Stimulated activated CD8-positive, alpha-beta memory T cell treated with anti-CD3 and anti-CD28 coated beads, Interleukin-2, amount 100 ng/mL, for 48 hours (primary cell): ENCODE measurements at places on chromosomes 7 and 10.

DNA sequence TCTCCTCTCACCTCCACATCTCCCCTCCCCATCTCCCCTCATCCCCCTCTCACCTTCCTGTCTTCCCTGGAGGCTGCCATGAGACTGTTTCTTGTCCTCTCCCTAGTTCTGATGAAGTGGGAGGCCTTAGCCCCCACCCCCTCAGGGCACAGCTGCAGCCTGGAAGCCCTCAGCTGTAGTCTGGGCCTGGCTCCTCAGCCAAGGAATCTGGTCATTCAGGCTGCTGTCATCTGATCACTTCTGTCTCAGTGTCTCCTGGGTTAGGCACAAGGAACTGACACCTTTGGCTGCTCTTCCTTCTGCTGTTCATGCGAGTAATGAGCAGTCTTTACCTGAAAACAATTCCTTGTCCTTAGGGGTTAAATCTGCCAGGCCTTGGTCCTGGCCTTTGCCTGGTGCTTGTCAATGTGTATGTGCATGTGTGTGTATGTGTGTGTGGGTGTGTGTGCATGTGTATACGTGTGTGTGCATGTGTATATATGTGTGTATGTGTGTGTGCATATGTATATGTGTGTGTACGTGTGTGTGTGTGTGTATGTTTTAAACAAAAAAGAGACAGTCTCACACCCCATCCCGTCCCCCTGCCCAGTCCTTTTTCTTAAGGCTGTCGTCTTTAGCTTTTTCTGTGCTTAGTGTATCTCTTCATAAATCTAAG is 153.5 kb upstream of the TMEM72 start:
- DNase-seq = no peak

GRCh38 chr7:70833726-70834125 is 298.2 kb upstream of the GALNT17 start:
- no peak for DNase-seq

DNA sequence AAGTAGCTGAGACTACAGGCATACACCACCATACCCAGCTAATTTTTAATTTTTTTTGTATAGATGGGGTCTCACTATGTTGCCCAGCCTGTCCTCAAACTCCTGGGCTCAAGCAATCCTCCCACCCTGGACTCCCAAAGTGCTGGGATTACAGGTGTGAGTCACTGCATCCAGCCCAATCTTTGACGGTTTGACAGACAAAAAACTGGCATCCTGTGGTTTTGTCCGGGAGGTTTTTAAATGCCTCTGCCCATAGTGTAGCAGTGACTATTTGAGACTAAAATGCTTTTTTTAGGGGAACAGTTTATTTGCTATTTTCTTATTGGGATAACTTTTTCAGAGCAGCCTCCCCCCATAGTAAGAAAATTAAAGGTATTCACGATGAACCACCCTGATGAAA is 523.7 kb upstream of the GALNT17 start:
- DNase-seq = no peak

DNA sequence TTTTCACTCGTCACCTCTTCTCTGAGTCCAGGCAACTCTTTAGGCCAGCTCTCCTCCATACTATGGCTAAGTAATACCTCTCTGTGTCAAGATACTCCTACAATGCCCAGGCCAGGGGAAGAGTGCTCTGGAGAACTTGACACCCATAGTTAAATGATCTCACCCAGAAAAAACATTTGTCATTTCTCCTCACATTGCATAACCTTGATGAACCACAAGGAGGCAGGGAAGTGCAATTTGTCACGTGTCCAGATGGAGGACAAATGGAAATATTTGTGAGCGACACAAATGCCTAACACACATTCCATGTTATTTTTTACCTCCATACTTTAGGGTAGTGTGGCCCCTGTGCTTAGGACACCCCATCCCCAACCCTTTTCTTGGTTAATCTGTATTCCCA is 78.3 kb downstream of the HTR7 start:
- DNase-seq = no peak

DNA sequence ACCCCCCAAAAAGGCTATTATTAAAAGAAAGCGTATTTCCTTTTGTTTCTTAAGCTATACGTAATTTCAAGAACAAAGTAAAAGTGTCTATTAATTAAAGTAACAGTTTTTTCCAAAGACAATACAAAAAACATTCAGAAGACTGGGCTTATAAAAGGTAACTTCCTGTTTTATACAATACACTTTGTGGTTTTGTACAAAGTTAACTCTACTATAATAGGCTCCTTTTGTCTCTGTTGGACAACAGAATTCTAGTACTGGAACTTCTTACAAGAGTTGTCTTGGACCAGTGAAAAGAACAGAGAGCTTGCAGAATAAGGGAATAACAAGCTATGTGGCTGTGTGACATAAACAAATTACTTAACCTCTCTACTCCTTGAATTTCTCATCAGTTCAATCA is 21.5 kb downstream of the SFMBT2 start:
- no peak for DNase-seq

- DNase-seq = no peak
These were observed 76.2 kb upstream of the SLC25A13 start for GRCh38 chr7:96397936-96398598.

GRCh38 chr7:93178213-93178612 is 30.0 kb upstream of the SAMD9L start:
- DNase-seq = no peak

DNA sequence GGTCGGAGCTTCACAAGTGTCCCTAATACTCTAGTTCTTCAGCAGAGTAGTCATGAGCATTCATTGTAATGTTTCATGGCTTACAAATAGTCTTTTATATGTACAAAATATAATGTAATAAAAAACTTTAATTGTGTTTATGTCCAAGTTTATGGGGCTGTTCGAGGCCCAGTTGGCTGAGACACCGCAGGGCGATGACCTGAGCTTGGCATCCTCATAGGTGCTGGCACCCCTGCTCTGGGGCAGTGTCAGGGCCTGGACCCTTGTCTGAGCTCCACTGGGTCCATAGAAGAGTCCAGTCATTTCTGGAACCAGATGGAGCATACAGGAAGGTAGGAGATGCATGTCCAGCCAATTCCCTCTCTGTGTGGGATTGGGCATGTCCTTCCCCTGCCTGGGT is 12.9 kb upstream of the ZMIZ1 start:
- DNase-seq = no peak

DNA sequence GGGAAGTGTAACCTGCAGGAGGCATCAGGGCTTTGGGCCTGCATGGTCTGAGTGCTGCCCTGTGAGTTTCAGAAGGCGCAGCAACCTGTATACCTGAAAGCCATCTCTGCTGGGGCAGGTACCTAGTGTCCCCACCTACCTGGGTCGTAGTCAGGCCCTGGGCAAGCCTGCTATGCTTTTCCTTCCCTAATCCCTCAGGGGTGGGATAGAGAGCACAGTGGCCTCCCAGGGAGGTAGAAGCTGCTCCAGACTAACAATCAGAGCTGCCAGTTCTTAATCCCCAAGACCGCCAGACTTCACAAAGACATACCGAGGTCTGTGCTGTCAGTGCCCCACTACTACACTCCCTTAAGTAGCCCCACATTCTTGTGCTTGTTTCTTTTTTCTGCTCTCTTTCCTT is 52.0 kb downstream of the PTEN start:
- DNase-seq = no peak

- no peak for DNase-seq
These were observed 1.3 kb downstream of the CYTH3 start for GRCh38 chr7:6271060-6271658.

DNA sequence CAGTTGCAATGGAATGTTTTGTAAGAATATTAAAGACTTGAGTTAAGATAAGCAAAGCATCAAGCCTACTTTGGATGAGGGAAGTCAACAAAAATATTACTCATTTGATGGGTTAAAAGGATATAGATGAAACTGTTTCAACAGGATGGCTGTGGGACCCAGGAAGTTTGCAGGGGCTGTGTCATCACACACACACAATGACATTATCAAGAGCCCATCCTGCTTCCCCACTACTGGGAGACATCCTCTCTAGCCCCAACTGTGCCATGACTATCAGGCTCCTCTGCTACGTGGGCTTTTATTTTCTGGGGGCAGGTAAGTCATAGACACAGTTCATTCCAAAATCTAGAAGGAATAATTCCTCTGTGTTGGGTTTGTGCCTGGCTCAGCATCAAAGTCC is 78.8 kb upstream of the PRSS1 start:
- no peak for DNase-seq

DNA sequence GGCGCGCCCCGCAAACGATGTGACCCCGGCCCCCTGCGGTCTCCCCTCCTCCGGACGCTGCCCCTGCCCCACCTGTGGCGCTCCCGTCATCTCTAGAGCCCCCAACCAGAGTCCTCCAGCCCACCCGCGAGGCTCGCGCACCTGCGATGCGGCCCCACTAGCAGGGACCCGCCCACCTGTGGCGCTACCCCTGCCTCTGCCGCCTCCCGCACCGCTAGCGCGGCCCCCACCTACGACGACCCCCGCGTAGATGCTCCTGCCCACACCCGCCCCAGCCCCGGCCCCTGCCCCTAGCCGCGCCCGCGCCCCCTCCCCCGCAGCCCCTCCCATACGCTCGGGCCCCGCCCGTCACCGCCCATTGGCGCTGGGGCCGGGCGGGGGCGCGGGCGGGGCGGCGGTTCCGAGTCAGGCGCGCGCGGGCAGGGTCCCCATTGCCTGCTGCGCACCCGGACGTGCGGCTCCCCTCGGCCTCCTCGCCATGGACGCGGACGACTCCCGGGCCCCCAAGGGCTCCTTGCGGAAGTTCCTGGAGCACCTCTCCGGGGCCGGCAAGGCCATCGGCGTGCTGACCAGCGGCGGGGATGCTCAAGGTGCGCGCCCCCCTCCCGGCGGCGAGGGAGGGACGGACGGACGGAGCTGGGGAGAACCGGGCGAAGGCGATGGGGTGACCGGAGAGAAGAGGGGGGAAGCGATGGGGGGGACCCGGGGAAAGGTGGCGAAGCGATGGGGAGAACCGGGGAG is at the start of gene PFKP:
Gene PFKP, plus strand, starts transcription at position 431 of the 741 bp plus-strand sequence. Its CDS starts 48 bp downstream, at position 479.
- peak; percentile 64 for DNase-seq

- DNase-seq = no peak
These were observed 95.8 kb downstream of the CACNA2D1 start for GRCh38 chr7:82347808-82348207.

DNA sequence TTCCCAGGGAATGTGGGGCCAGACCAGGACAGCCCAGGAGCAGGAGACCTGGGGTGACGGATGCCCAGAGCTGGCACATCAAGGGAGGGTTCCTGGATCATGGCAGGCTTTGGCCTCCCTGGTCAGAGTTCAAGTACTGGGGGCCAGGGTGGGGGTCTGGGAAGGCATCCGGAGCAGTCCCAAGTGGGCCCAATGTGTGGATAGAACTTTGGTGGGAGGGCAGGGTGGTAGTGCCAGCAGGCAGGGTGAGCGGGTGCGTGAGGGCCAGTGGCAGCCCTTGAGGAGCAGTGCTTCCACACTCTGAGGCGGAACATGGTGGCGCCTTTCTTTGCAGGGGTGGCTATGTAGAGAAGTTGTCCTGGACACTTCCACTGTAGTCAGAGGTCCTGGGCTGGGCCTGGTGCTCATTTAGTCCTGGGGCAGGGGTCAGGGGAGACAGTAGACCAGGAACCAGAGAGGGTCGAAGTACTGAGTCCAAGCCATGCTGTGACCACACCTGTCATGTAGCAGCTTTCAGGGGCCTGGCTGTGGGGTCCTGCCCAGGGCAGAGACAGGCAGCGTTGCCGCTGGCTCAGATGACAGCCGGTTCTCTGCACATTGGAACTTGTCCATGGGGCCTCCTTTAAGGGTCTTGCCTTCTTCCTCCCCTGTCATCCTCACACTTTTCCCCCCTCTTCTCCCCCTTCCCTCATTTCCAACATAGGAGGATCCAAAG is 22.2 kb upstream of the CSGALNACT2 start:
- no peak for DNase-seq
